ENCODE measurements at places on chromosomes 2 and 18.
A peak's percentile ranks its signal among the peaks of the same experiment; 100 is the strongest.

DNA sequence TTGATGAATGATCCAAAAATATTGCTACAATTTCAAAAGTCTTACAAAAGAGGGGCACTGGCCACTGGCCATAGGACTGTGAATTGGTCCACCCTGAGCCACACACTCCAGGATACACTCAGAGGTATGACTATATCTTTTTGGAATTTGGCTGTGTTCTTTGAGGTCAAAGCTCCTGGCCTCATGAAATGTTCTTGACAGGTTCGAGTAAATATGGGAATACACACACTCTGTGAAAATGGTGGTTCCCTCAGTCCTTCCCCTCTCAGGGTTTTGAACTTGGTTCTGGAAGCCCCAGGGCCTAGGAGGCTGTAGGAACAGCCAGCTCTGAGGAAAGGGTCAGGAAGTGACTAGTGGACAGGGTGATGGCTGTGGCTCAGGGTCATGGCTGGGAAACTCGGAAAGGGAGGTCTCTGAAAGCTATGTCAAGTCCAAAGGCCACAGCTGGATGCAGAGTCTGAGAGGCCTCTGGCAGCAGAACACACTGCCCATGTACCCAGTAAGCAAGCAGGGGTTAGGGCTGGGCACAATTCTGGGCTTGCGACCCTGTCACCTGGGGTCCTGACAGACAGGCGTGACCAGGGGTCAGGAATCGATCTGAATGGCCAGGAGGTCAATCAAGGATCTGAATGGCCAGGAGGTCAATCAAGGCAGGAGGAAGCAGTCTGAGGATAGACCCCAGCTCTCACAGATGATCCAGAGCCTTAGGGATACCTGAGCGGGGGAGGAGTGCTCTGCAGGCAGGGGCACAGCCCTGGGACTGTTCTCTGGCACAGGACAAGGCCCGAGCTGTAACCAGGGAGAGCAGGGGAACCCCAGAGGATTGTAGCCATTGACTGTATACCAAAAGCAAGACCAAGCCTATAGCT lies 223.4 kb upstream of the SMAD2 start:
- no peak for DNase-seq

GRCh38 chr2:229130522-229130921 lies 140.6 kb downstream of the PID1 start:
- no peak for DNase-seq

- no peak for DNase-seq
These were observed 164.8 kb downstream of the MYCN start for GRCh38 chr2:16104949-16105668.

DNA sequence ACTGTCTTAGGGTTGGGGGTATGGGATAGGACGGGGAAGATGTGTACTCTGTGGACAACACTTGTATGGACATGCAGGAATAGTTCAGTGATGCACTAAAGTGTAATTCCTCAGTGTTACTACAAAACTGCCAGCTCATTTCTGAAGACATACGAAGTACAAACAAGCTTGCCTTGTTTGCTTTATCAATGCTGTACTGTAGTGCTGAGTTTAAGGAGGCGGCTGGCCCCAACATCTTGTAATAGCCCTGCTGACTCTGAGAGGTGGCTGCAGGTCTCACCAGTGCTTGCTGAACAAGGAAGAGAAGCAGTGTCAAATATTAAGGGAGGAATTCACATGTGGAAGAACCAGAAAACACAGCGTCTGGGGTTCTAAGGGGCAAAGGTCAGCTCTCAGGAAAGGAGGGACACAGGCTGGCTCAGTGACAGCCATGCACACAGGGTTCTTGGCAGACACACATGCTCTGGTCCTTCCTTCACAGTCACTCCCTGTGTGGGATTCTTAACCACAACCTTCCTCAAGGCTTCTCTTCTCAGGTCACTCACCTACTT lies 39.8 kb upstream of the EVA1A start:
- DNase-seq: no peak

GRCh38 chr2:173058097-173058496 lies 17.5 kb upstream of the MAP3K20 start:
- DNase-seq: no peak

DNA sequence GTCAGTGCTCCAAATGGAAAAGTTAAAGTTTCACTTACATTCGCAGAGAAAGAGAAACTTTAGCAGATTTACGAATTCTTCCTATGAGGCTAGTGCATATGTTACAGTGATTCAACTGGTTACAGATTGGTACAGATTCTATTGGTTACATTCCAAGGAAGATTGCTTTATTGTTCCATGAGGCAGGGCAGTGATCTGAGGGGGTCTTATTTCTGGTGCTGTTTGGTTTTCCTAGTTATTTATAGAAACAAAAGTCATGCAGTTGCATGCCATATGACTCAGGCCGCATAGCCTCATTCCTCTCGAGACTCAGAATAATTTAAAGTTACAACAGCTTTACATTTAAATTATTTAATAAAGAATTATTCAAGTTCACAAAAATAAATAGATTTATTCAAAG lies 385.4 kb upstream of the SYT4 start:
- no peak for DNase-seq

GRCh38 chr2:168712053-168712452 lies 90.4 kb upstream of the NOSTRIN start:
- DNase-seq: no peak

DNA sequence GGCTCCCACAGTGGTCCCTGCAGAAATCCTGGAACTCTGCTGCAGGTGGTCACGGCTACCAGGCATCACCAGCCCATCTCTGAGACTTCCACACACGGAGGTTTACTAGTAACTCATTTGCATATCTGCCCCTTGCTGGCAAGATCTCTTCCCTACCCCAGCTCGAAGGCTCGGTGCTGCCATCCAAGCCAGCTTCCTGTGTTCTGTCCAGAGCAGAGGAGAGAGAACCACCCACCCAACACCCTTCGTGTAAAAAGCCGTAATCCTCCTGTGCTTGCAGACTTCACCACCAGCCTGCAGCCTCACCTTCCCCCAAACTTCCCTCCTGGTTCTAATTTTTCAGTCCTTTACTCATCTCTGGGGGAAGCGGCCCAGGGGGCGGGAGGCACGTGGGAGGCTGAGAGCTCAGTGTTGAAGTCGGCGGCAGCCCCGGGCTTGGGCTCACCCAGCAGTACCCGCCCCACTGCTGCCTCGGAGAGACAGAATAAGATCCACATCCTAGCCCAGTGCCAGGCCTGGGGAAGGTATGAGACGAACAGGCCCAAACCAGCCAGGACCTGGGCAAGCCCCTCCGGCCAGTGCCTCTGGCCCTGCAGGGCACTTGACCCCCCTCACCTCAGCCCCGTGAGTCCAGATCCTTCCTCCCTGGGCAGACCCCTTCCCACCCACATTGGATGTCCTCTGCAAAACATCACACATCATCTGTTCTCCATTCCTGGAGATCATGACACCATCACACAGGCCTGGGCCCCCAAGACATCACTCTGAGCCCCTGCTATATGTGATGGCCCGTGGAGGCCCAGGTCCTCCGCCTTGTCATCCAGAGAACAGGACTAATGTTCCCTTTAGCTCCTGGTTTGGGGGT lies 145.8 kb upstream of the ID2 start:
- no peak for DNase-seq

- no peak for DNase-seq
These were observed 8.9 kb upstream of the SATB2 start for GRCh38 chr2:199466692-199467065.

GRCh38 chr2:78535395-78535794 lies 490.1 kb upstream of the REG3G start:
- no peak for DNase-seq

- no peak for DNase-seq
These were observed 495.3 kb downstream of the IRS1 start for GRCh38 chr2:226304308-226304707.

GRCh38 chr2:219509780-219510511 lies 4.3 kb upstream of the ASIC4 start:
- DNase-seq: peak; percentile 45

- no peak for DNase-seq
These were observed 106.8 kb downstream of the GRB14 start for GRCh38 chr2:164514491-164514890.

- no peak for DNase-seq
These were observed 554.9 kb downstream of the PLCL1 start for GRCh38 chr2:198359308-198359707.

DNA sequence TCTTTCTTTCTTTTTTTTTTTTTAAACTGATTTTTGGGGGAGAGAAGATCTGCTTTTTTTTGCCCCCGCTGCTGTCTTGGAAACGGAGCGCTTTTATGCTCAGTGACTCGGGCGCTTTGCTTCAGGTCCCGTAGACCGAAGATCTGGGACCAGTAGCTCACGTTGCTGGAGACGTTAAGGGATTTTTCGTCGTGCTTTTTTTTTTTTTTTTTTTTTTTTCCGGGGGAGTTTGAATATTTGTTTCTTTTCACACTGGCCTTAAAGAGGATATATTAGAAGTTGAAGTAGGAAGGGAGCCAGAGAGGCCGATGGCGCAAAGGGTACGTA lies 587 bp downstream of the MEIS1 start:
- DNase-seq: no peak

DNA sequence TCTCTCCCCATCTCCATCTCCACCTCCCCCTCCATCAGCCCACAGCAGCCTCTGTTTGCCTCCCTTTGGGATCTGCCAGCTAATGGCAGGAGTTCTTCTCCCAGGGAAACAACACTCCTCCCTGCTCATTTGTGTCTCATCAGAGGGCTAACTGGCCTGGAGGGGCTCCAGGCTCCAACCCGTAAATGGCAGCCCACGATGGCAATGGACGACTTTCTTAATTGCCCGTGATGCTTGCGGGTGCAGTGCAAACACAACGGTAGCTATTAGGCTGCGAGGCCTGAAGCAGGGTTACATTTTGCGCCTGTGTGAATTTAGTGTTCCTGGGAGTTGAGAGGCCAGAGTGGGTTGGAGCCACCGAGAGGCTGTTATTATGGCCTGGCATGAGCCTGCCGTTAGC lies 285.1 kb downstream of the TNS1 start:
- DNase-seq: no peak

DNA sequence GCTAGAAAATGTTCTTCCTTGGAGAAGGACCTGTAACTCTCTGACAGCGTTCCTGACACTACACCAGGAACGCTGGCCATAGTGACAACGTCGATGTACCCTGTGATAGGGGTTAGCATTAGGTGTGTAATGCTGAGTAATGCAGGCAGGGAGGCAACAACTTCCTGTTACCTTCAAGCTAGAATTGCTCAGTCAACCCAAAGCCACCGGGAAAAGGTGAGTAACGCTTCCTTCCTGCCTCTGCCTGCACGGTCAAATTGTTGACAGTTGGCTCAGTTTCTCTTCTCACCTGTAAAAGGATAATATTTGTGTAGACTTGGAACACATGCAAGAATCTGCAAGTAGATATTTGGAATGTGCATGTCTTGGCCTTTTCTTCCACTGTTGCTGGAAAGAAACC lies 12.7 kb downstream of the FAM110C start:
- no peak for DNase-seq
